NCI-H524 treated with DMSO at 0.1 percent for 48 hours (cell line): ENCODE measurements at places on chromosomes 4 and X.

DNA sequence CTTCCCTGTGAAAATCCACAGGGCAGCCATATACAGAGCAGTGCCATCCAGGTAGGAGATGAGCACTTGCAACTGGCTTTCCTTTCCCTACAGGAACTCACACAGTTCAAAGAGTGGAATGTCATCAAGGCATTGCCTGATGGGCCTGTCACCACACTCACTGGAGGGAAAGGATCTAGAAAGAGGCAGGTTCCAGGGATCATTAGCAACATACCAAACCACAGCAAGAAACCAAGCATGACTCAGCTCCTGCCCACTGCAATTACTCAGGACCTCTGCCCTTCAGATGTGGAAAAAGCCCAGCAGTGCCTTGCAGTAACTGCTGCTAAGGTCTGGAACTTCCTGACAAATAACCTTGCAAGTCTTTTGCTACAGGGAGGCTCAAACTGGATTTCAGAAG lies 101.2 kb downstream of the ZNF674 start:
- DNase-seq, result no peak

DNA sequence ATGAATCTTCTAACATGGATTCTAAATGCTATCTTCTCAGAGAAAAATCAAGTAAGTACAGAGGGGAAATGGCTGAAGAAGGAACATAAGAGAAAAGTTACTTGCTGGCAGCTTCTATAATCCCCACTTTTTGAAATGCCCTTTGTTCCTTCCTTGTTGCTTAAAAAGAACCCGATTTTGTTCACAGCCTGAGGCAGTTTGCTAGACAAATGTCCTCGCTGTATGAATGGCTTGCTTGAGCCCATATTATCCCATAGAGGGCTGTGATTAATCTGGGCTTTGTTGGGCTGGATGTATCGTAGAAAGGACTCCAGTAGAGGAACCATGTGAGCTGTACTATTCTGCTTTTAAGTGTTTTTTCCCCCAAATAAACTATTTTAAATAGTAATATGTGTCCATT lies 134.3 kb upstream of the FGF13 start:
- no peak for DNase-seq

- no peak for DNase-seq
These were observed 110.1 kb upstream of the VEGFC start for GRCh38 chr4:176902710-176903323.

DNA sequence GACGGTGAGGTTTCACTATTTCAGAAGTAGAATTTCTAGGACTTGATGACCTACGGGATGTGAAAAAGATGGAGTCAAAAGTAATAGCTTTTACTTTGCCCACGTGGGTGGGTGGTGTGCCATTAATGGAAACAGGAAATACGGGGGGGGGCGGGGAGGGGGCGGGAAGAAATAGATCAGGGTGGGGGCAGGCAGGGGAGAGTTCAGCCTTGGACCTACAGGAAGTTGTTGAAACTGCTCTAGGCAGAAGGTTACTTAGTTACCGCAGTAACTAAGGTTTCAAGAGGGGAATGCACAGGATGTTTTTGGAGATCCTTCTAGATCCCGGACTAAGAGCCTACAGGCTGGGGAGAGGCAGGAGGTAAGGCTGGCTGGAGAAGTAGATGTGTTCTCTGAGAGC lies 3.6 kb upstream of the FHL1 start:
- DNase-seq, result no peak

DNA sequence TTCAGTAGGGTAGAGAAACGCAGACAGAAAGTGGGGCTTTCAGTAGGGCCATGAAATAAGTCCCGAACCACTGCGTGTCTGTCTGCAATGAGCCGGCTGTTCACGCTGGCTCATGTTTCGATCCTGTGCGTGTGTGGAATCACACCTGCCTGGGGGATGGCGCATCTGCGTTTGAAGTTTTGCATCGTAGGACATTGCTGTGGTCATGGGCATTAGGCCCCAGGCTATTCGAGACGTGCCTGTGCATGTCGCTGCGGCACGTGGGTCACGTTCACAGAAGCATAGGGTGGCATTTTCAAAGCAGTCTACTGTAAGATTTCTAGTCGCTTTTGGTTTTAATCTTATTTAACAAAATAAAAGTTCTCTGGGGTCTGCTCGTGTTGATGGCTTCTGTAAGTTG lies 25.5 kb upstream of the HGFAC start:
- DNase-seq, result no peak

- DNase-seq, result no peak
These were observed 243.4 kb upstream of the STS start for GRCh38 chrX:6904156-6904555.
